ENCODE measurements at places on chromosomes 1 and 21. TPM values are rescaled to one million over a fixed set of nuclear protein-coding genes. Genes with fewer than 3 reads are reported as not detected.

GRCh38 chr1:109816175-109816811, 52.6 kb upstream of the EPS8L3 start:
- no peak for DNase-seq

DNA sequence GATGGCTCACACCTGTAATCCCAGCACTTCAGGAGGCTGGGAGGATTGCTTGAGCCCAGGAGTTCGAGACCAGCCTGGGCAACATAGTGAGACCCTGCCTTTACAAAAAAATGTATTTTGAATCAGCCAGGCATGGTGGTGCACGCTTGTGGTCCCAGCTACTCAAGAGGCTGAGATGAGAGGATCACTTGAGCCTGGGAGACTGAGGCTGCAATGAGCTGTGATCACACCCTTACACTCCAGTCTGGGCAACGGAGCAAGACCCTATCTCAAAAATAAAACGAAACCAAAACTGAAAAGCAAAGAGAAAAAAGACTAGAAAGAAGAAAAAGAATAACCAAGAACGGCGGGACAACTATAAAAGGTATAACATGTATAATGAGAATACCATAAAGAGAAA, 15.4 kb upstream of the WNT2B start:
- DNase-seq, result no peak

- no peak for DNase-seq
These were observed 2.4 kb upstream of the SLC19A1 start for GRCh38 chr21:45544449-45545235.

CRNN gene
- not detected for polyA plus RNA-seq

Measured in right lung (tissue), 10 donors.